ENCODE measurements at places on chromosomes 13 and 19.

- no peak for DNase-seq
Observed at GRCh38 chr13:59345311-59345710, 818.4 kb downstream of the DIAPH3 start.

DNA sequence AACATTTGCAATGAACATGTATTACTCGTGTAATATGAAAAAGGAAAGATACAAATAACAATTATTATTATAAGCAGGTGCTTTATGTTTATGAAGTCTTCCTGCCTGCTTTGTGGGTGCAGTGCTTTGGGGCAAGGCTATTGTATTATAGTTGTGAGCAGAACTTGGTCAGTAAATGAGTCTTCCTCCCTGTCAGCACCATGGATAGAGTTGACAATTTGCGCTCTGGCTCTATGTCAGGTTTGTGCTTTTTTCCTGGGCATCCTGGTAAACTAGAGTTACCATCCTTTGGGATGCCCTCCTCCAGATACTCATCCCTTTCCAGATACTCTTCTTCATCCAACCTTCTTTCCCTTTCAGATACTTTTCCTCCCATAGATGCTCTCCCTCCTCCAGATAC, 19.6 kb downstream of the ERICH6B start:
- DNase-seq = no peak

GRCh38 chr19:29872224-29872731, 60.5 kb downstream of the CCNE1 start:
- no peak for DNase-seq

DNA sequence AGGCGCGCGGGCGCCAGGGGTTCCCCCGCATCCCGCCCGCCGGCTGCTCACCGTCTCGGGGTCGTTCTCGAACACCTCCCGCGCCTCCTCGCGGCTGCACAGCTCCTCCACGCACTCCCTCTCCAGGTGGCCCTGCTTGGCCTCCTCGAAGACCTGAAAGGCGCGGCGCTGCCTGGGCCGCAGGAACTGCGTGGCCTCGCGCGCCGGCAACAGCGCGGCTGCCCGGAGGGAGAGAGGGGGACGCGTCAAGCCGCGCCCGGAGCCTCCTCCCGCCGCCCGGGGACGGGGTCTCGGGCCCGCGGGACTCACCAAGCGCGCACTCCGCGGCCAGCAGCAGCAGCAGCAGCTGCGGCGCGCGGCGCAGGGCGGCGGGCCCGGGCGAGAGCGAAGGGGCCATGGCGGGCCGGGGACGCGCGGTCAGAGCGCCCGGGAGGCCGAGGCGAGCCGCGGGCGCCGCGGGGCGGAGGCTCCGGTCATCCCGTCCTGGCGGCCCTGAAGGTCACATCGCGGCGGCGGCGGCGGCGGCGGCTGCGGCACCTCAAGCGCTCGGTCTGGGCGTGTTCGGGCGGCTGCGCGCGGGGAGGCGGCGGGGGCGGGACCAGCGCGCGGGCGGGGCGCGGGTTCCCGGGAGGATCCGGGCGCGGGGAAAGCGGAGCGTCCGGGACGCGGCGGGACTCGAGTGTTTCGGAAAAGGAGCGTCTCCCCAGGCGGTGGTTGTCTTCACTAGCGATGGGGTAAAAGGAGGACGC, at the start of gene GAS6:
GAS6 (minus strand) TSS at position 553 of the 749 bp plus-strand sequence; CDS start at position 397, 156 bp downstream.
- DNase-seq = peak; percentile 39

DNA sequence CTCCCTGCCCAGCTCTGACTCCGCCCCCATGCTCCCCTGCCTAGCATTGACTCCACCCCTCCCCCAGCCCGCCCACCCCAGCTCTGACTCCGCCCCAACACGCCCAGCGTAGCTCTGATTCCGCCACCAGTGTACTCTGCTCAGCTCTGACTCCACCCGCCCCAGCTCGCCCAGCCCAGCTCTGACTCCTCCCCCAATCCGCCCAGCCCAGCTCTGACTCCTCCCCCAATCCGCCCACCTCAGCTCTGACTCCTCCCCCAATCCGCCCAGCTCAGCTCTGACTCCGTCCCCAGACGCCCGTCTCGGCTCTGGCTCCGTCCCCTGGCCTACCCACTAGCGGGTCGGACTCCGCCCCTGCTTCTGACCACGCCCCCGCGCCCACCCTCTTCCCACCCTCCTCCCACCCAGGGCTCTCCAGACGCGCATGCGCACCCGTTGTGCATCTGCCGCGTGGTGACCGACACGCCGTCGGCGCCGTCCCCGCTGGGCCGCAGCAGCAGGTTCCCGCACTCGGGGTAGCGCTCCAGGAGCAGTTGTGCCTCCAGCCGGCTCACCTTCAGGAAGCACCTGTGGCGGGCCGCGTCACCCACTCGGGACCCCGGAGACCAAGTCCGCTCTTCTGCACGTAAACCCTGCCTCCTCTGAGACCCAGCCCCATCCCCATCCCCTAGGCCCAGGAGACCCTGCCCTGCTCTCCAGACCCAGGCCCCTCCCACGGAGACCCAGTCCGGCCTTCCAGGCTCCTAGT, 10.2 kb downstream of the STAP2 start:
- DNase-seq = peak; percentile 90

- DNase-seq = no peak
Observed at GRCh38 chr19:33426621-33427361, 53.3 kb downstream of the CEBPG start.

- no peak for DNase-seq
Observed at GRCh38 chr13:41488124-41488523, 30.8 kb downstream of the RGCC start.

DNA sequence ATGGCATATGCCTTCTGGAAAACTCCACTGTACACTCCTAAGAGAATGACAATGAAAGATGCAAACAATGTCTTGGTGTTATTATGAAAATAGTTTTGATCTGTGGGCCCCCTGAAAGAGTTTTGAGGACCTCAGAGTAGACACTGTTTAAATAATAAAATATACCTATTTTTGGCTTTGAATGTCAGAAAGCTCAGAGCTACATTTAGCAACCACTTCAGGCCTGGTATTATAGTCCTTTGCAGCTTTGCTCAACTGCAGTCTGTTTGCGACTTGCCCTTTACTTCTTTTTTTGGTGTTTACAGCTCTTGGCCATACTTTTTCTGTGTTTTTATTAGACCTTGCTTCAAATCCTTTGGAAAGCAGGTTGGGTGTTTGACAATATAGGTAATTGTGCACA, 5.8 kb upstream of the UBE2L5 start:
- no peak for DNase-seq

GRCh38 chr13:73057284-73058063, 1.3 kb upstream of the KLF5 start:
- no peak for DNase-seq

GRCh38 chr19:11814700-11815035, 595 bp downstream of the ZNF440 start:
- no peak for DNase-seq

DNA sequence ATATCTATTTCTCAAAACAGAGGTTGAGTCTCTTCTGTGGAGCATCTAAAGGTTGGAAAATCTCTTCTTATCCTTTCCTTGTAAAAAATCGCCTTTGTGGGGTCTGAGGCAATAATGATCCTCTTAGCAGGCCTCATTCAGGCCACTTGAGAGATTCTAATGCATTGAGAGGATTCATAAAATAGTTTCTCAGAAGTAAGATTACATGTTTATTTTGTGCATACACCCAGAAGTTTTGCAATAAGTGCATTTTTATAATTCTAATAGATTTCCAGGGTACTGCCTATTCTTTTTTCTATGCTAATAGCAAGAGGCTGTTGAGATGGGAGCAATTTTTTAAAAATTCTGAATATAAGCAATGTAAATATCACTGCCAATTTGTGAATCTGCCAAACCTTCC, 342.2 kb upstream of the KLF12 start:
- DNase-seq = no peak

- DNase-seq = no peak
Observed at GRCh38 chr19:17843292-17843827, 4.4 kb downstream of the JAK3 start.

DNA sequence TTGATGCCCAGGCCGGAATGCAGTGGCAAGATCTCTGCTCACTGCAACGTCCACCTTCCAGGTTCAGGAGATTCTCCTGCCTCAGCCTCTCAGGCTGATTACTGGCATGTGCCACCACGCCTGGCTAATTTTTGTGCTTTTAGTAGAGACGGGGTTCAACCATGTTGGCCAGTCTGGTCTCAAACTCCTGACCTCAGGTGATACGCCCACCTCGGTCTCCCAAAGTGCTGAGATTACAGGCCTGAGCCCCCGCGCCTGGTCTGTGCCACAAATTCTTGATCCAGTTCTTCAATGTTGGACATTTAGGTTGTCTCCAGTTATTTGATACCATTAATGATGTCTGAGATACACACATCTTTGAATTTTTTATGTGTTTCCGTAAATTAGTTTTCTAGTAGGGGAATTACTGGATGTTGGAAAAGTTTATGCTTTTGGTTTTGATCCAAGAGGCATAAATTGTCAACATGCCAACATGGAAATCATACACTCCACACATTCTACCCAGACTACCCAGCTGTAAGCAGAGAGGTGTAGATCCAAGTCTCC, 525 bp upstream of the COG3 start:
- DNase-seq = no peak

GRCh38 chr19:6103217-6103644, 7.1 kb downstream of the RFX2 start:
- no peak for DNase-seq

DNA sequence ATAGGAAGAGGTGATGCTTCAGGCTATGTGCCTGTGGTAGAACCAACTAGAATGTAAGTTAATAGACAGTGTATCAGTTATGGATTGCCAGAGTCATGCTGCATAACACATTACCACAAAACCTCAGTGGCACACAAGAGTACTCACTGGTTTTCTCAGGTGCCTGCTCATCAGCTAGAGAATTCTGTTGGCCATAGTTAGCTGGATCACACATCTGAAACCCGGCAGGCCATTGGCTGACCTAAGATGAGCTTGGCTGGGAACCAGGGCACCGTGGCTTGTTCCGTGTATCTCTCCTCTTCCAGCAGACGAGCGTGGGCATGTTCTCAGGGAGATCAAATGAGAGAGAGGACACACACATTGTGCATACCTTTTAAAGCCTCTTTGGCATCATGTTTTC, 76.7 kb downstream of the TEX26 start:
- DNase-seq = no peak

DNA sequence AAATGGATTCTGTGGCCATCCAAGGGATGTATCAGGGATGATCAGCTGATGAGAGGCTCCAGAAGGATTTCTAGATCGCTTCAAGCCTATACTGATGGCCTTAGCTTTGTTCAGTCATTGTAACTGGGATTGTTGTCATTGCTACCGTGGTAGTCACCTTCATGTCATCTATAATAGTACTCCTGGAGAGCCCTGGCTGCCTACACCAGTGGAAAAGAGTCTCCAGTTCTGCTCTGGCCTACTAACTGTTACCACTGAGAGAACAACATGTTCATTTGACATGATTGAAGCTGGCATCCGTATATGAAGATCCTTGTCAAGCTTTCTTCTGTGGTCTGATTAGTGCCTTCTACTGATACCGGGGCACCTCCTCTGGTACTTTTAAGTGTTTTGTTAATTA, 131.3 kb downstream of the B3GLCT start:
- DNase-seq = no peak

- DNase-seq = no peak
Observed at GRCh38 chr19:5048727-5049553, 80.0 kb downstream of the KDM4B start.

DNA sequence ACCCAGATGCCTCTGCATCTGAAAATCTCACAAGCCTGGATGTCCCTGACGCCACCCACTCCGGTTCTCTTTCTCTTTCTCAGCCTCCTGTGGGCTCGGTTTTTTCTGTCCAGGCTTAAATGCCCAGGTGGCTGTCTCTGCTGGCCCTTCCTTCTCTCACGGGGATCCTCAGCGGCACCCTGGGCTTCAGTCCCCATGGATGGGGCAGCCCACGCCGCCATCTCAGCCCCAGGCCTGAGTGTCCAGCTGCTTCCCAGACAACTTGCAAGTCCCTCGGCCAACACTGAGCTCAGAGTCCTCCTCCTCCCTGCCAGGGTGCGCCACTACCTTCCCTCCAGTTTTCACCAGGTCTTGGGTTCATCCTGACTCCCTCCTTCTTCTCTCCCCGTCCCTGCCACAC, 6.4 kb downstream of the FBN3 start:
- no peak for DNase-seq

DNA sequence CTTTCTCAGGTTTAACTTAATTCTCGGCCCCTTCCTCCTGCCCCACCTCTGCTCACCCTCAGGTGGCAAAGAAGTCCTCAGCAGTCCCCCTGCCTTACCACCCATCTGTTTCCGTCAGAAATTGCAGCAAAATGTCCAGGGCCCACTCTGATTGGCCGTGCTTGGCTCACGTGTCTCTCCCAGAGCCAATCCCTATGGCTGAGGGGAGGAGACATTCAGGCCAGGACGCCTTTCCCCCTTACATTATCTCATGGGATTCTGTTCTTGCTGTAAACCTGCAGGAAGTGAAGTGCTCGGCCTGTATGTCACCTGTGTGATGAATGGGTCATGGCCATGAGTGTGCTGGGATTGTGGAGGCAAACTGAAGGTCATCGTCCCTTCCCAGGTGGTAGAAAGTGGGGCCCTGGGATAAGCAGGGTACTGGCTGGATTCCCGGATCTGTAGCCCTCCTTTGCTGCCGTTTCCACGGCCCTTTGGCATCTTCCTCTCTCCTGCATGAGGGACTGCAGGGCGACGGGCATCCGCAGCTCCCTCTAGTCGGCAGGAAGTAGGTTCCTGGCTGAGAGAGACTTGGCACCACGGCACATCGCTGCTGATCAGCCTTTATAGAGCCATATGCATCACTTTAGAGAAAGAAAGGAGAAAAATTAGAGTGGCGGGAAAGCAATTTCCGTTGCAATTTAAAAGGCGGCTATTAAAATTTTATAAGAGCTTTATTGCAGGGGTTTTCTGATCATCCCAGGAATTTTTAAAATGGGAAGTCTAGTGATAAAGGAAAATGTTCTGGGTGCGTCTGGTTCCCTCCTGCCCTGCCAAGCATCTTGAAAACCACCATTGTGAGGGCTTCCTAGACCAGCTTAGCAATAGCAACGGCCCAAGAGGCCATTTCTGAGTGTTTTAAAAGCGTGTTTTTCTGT, 118.2 kb downstream of the SIPA1L3 start:
- DNase-seq = no peak

- DNase-seq = no peak
Observed at GRCh38 chr13:111847964-111848363, 219.0 kb upstream of the SOX1 start.

GRCh38 chr19:49492573-49493405, 3.4 kb upstream of the RPS11 start:
- DNase-seq = no peak

GRCh38 chr13:80166352-80166751, 174.6 kb downstream of the SPRY2 start:
- no peak for DNase-seq

- DNase-seq = no peak
Observed at GRCh38 chr13:111399776-111400538, 79.5 kb downstream of the TEX29 start.

- no peak for DNase-seq
Observed at GRCh38 chr19:53007606-53008005, 6.1 kb upstream of the ERVV-1 start.

DNA sequence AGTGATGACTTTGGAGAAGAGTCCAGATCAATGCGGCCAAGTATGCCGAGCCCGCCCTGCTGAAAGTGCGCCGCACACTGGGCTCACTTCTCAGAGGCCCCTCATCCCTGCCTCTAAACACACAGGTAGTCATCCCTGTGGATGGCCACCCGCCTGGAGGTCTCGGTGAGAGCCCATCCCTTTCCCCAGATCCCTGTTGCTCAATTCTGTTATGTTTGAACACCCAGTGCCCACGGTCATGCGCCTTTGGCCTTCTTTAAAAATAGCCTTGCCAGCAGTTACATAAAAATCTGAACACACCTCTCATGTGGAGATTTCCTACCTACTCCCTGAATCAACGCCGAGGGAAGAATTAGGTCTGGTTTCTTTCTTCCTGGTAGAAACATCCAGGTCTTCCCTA, 11.9 kb downstream of the ELAVL1 start:
- DNase-seq = no peak

Data from hindlimb muscle (tissue), 1 donor.